CD4-positive, alpha-beta T cell treated with Interleukin-4 for 1 hour (primary cell): ENCODE measurements at places on chromosomes 13 and 19.

GRCh38 chr13:113918580-113918979, 54.7 kb upstream of the GAS6 start:
- DNase-seq, result no peak

DNA sequence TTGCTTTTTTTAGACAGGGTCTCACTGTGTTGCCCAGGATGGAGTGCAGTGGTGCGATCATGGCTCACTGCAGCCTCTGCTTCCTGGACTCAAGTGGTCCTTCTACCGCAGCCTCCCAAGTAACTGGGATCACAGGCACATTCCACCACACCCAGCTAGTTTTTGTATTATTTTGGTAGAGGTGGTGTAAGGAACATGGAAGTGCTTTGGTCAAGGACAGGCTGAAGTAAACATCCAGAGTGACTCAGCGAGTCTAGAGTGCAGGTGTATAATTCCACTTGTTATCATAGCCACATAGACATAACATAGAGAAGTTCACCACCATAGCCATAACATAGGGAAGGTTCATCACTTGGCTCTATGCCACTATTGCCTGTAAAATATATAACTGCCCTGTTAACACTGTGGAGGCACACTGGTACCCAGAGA, 98.6 kb downstream of the RBM26 start:
- DNase-seq, result no peak

- no peak for DNase-seq
Measured at GRCh38 chr13:34640179-34640992, 301.7 kb upstream of the NBEA start.

GRCh38 chr19:44512326-44513298, 12.3 kb upstream of the ZNF180 start:
- no peak for DNase-seq

- DNase-seq, result no peak
Measured at GRCh38 chr13:110323172-110323891, 16.2 kb downstream of the COL4A2 start.

GRCh38 chr19:7527516-7528191, 5.2 kb downstream of the MCOLN1 start:
- DNase-seq, result no peak

DNA sequence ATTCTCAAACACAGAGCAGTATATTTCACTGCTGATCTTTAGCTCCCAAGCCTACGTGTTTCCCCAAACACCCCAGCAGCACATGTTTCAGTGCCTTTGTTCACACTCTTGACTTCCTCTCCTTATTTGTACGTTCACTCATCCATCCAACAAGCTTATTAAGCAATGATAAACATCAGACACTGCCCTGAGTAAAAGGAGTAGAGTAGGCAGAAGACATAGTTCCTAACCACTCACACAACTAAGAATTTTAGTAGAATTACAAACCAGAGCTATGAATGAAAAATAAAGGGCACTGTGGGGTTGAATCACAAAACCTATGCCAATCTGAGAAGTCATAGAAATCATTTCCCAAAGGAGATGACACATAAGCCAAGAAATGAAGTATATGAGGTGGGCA, 213.5 kb downstream of the DIAPH3 start:
- DNase-seq, result no peak

GRCh38 chr19:18227781-18228271, 1.6 kb upstream of the PDE4C start:
- no peak for DNase-seq

- DNase-seq, result peak; percentile 24
Measured at GRCh38 chr13:46354156-46355087, 32.6 kb downstream of the RUBCNL start.

DNA sequence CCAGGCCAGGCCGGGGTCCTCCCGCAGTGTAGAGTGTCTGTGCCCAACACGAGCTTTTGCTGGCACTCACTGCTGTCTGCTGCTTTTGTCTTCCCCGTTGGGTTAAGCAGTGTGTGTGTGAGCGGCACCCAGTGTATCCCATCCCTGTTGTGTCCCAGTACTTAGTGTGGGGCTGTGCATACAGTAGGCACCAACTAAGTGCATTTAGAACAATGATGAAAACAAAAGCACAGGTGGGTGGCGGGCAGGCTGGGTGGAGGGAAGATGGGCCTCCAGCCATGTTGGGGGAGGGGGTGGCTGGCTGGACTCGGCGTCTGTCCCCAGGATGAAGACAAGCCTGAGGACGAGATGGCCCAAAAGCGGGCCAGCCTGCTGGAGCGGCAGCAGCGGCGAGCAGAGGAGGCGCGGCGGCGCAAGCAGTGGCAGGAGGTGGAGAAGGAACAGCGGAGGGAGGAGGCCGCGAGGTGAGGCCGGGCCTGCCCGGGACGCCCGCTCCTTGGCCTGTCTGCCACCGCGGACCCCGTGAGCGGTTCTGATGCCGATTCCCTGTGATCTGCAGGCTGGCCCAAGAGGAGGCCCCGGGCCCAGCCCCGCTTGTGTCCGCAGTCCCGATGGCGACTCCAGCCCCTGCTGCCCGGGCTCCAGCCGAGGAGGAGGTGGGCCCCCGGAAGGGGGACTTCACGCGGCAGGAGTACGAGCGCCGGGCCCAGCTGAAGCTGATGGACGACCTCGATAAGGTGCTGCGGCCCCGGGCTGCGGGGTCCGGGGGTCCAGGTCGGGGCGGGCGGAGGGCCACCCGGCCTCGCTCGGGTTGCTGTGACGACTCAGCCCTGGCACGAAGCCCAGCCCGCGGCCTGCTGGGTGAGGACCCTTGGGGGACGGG, 14.2 kb downstream of the XAB2 start:
- DNase-seq, result no peak

GRCh38 chr19:52536448-52536800, 9.0 kb downstream of the ZNF808 start:
- peak; percentile 50 for DNase-seq

- DNase-seq, result no peak
Measured at GRCh38 chr13:93751117-93751516, 524.5 kb downstream of the GPC6 start.

DNA sequence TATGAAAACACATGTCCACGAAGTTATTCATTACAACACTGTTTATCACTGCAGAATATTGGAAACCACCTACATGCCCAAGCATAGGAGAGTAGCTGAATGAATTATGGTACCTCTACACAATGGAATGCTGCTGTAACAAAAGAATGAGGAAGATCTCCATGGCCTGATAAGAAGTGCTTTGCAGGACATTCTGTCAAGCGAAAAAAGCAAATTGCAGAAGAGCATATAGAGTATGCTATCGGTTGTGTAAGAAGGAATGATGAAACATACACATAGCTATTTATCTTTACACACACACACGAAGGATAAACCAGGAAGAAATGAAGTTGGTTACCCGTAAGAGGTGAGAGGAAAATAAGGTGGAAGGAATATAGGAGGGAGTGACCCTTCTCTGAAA, 37.5 kb upstream of the CEACAM20 start:
- DNase-seq, result no peak

GRCh38 chr13:114128624-114129522, 3.5 kb downstream of the RASA3 start:
- DNase-seq, result peak; percentile 87

- no peak for DNase-seq
Measured at GRCh38 chr13:98398581-98398980, 178.3 kb downstream of the STK24 start.

DNA sequence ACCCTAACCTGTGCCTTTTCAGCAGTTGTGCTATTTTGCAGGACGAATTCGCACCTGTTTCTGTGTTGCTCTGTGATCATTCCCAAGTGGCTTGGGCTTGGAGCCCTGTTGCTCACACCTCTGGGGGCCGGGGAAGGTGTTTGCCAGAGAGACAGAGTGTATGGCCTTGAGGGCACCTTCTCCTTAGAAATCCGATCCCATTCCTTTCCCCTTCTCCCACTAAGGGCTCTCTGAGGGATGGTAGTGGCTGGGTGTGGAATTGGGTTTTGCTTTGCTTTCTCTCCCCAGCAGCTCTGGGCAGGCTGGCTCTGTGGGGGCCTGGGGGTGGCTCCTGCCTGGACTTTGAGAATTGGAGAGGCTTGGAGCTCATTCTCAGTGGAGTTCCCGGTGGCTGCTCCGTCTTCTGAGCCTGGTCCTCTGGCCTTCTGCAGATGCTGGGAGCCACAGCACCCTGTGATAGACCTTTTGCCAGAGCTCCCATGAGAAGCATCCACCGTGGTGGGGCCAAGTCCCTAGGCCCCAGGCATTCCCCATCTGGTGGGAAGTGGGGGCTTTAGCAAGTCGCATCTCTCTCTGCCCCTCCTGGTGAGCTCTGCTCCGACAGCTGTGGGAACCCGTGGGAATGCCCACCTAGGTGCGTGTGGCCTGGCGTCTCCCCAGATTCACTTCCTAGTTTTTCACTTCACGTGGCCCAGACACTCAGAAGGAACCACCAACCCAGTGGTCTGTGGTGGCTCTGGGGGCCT, 26.1 kb downstream of the ATP11A start:
- DNase-seq, result no peak

DNA sequence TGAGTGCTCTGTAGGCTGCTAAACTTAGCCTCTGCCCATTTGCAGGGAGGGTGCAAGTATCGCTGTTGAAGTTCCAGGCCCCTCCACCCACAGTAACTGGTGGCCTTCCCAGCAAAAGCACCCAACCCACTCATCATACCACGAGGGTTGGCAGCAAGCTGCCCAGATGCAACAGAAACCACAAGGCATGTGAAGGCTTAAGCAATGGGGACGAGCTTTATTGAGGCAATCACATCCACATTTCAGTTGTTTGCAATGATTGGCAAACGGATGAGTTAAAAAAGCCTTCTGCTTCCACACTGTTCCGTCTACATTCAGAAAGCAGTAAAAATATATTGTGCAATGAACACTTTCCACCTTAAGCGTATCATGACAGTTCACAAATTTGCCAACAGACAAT, 10.3 kb downstream of the GJB6 start:
- DNase-seq, result no peak

DNA sequence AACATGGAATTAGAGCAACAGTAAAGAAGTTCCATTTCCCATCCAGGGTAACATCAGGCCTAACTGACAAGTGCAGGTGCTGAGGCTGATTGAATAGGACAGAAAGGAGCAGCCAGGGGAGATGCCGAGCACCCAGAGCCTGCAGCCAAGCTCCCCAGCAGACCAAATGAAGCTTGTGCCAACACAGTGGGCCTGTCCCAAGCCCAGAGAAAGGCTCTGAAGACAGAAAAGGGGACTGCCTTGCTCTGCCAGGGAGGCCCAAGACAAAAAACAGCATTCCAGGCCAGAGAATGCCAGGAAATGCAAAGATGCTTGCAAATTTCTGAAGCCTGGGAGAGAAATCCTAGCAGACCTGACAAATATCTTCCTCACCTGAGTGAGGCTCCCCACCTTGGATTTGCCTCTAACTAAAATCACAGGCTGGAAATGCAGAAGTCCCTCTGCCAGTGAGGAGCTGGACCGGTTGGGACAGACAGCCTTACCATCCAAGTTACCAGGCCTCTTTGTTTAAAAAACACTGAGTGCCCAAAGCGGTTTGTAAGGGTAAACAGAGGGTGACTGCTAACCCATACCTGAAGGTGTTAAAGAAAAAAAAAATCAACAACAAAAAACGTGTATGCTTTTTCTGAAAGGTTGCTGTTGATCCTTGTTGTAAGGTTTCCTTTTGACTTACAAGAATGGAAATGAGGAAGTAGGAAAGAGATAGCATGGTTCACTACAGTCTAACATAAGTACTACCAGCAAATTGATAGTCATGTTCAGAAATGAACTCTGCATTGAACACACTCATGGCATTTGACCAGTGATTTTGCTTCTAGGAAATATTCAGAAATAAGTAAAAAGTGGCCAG, 11.8 kb upstream of the HMGB1 start:
- no peak for DNase-seq

DNA sequence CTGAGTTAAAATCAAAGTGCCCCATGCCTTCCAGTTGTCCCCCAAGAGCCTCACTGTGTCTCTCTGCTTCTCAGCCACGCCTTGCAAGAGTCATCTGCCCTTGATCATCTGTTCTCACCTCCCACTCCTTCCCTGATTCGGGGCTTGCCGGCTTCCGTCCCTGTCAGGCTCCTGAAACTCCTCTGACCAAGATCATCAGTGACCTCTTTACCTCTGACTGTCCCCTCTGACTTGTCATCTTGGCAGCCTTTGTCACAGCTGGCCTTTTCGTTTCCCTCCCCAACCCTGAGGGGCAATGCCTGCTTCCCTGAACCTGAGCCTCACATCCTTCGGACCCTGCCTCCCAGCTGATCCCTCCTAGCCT, 66.3 kb downstream of the MAP4K1 start:
- no peak for DNase-seq

- no peak for DNase-seq
Measured at GRCh38 chr19:2944403-2944774, 382 bp downstream of the ZNF77 start.

DNA sequence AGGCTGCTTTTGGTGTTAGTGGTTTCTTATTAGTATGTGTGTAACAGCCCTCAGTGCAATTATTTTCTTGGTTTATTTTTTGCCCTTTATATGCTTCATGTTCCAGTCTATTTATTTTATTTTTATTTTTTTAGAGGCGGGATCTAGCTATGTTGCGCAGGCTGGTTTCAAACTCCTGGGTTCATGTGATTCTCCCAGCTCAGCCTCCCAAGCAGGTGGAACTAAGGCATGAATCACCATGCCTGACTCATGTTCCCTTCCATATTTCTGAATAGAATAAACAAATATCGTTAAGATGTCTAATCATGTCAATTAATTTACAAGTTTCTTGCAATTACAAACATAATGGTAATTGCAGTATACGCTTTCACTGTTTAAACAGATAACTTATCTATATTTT, 11.7 kb downstream of the SKA3 start:
- DNase-seq, result no peak

GRCh38 chr13:37059848-37060192, 332 bp upstream of the SUPT20H start:
- no peak for DNase-seq

GRCh38 chr13:110722971-110723370, 9.5 kb downstream of the ING1 start:
- no peak for DNase-seq

- DNase-seq, result no peak
Measured at GRCh38 chr13:40178130-40178529, 488.3 kb downstream of the FOXO1 start.

DNA sequence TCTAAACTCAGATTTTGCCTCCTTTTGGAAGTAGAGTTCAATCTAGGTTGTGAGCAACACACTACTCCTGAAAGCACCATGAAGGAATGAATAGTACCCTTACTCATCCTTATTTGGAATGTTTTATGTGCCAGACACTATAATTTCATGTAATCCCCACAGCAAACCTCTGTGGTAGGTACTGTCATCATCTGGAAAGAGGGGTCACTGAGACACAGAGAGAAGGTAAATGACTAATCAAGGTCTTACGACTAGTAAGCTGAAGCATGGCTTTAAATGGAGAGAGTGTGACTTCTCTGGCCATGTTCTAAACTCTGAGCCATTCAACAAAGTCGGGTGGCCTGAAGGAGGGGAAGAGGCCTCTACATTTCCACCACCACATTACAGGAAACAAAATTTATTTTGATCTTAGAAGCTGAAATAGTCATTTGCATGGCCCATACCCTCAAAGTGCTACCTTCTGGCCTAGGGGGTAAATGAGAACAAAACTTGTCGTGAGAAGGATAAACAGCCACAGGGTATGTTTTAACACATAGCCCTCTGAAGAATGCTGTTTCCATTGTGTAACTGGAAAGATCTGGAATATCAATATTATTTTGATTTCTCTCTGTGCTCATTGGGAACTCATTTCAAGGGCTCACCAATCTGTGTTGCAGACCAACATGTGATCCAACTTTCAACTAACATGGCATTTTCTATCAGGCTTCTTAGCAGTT, 180.8 kb upstream of the RFC3 start:
- no peak for DNase-seq
